ENCODE measurements at places on chromosomes 11 and 22.

GRCh38 chr11:15605094-15605493 lies 490.4 kb downstream of the INSC start:
- no peak for DNase-seq

- DNase-seq = no peak
These were observed 61.9 kb downstream of the MED15 start for GRCh38 chr22:20569059-20570058.

- DNase-seq = no peak
These were observed 62.7 kb downstream of the MCM5 start for GRCh38 chr22:35462498-35463230.

- no peak for DNase-seq
These were observed 5.1 kb upstream of the LYVE1 start for GRCh38 chr11:10573556-10573955.

GRCh38 chr11:95968585-95968984 lies 44.7 kb upstream of the MTMR2 start:
- no peak for DNase-seq

All from activated B cell treated with CpG ODN at 0.5 μM for 24 hours (primary cell).